ENCODE measurements at places on chromosomes 2 and 18.

DNA sequence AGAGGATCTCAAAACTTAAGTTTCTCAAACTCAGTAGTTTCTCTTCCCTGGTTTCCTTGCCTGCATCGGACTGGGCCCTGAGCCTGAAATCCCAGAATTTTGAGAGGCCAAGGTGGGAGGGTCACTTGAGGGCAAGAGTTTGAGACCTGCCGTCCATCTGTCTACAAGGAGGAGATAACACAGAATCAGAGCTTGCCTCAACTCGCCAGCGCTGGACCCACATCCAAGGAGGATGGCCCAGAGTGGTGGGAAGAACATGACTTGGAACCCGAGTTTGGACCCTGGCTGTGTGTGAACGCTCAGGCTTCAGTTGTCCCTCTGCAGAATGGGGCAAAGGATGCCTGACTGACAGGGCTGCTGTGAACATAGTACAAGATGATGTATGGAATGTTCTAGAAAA is 80.1 kb downstream of the MCFD2 start:
- no peak for DNase-seq

DNA sequence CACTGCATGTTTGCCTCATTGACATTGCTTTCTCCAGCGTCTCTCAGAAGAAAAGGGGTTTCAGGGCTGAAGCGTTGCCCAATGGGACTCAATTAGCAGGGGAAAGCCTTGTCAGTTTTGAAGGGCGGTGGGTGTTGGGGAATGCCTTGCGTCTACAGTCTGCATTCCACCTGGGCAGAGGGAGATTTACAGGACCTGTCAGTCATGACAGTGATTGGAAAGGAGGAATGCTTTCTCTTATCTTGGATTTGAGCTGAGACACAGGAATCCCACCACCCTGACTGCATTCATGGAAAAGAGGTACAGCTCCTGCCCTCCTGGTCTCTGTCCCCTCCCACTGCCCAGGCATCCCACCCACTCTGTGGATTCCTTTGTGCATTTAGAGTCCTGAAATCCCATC is 123.9 kb downstream of the ACKR3 start:
- no peak for DNase-seq

GRCh38 chr2:227703280-227703732 is 14.5 kb downstream of the SLC19A3 start:
- no peak for DNase-seq

- DNase-seq = no peak
Measured at GRCh38 chr18:41265047-41265446, 690.0 kb upstream of the PIK3C3 start.

DNA sequence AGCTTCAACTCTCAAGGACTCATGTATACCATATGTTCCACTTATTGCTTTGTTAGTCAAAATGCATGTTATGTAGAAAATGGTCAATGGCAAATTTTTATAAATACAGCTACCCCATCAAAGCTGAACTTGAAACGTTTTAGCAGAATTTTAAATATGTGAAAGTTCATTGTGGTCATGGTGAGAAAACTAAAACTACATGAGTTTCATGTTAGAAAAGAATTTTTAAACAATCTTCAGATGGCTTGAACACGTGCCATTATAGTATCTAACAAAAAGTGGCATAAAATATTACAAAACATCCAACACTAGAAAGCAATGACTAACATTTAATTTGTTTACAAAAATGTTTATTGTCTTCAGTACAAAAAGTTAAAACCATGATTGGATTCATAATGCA is 246.0 kb upstream of the KCNJ3 start:
- no peak for DNase-seq
